EH (cell line): ENCODE measurements at places on chromosomes 5 and 9.

DNA sequence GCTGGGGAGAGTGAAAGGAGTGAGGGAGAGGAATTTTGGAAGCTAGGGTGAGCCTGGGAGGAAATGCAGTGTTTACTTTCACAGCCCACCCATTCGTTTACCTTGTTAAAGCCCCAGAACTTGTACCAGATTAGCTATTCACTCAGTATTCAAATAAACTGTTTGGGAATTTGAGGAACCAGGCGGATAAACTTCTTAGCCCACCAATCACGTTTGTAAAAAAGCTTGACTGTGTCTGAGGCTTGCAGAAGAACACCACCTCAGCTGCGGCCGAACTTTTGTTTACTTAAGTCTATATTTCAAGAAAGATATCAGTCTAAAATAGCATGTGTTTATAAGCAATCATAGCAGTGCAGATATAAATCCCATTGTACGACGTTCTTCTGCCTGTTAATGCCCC, 5.2 kb upstream of the TLE1 start:
- DNase-seq: no peak

- DNase-seq: peak; percentile 95
These were observed 99.0 kb upstream of the FBN2 start for GRCh38 chr5:128637031-128637430.

DNA sequence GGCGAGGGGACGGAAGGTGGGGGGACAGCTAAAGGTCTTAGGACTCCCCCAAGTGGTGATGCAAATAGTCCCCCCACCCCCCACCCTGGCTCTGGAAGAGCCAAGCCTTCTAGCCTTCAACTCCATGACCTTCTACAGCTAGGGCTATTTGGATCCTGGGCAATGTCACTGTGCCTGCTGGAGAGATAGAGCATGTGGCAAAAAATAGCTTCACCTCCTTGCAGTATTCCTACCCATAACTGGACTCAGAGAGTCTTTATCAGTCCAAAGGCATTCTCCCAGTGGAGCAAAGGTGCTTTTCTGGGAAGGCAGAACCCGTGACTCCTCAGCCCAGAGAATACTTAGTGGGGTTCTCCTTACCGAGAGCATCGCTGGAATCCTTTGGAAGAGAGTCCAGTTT, 48.9 kb upstream of the PPARGC1B start:
- no peak for DNase-seq

DNA sequence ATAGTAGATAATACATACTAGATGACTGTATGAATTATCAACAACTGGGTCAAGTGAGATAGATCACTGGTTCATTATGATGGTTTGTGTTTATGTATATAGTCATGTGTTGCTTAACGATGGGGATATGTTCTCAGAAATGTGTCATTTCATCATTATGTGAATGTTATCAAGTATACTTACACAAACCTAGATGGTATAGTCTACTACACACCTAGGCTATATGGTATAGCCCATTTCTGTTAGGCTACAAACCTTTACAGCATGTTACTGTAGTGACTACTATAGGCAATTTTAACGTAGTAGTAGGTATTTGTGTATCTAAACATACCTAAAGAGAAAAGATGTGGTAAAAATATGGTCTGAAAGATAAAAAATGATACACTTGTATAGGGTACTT, 31.0 kb downstream of the TMEM38B start:
- DNase-seq: no peak

- DNase-seq: peak; percentile 32
These were observed 145.9 kb downstream of the DROSHA start for GRCh38 chr5:31385774-31386537.

DNA sequence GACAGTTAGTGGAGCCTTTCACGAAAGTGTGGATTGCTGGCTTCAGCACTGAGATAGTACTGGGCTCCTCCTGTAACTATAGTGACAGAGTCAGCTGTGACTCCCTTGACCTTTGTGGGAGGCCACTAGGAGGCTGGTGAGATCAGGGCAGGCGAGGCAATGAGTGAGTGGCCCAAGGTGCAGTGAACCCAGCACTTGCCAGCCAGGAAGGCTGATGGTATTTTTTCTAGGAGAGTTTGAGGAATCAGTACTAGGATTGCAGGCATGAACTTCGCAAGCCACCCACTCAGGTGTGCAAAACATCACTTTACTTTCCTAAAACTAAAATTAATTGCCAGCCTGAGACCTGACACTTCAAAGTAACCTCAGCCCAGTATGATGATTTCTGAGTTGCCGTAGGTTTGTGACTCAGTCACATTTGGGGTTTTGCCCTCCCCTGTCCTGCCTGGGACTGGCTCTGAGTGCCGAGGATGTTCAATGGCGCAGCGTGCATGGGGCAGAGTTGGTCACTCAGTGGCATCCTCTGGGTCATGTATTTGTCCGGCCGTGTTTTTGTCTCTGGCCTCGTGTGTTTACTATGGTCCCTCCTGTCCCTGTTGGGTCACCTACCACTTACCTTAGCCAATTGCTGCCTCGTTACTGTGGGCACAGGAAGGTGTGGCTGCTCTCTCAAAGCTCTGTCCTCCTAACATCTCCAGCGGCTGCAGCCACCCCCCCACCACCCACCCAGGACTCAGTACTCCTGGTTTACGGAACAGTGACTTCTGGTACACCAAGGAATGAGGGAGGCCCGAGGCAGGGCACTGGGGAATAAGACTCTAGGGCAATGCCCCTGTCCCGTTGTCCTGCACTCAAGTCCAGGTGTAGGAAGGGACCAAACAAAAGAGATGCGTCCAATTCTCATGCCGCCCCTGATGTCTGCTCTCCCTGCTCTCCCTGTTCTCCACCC, 67.2 kb downstream of the IL31RA start:
- no peak for DNase-seq

DNA sequence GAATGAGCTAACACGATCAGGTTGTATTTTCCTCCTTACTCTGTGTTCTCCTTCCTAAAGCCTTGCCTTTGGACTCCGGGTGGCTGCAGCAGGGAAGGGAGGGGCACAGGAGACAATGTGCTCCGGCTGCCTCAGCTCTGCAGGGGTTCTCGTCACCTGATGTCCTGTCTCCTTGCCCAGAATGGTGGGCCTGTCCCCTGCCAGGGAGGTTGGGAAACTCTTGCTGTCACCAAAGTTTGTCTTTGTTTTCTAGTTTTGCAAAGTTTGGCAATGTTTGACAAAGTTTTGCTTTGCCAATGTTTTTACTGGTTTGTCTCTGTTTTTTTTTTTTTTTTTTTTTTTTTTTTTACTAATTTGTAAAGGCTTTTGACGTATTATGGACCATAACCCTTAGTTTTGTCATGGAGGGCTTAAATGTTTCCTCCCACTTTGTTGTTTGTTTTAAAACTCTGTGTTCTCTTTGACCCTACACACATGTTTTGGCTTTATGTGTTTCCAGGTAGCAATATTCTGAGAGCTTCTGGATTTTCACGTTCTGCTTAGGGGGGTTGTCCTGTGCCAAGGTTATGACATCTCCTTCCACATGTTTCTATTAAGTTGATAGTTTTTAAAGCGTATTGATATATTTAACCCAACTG, 49.3 kb downstream of the GADD45G start:
- no peak for DNase-seq

DNA sequence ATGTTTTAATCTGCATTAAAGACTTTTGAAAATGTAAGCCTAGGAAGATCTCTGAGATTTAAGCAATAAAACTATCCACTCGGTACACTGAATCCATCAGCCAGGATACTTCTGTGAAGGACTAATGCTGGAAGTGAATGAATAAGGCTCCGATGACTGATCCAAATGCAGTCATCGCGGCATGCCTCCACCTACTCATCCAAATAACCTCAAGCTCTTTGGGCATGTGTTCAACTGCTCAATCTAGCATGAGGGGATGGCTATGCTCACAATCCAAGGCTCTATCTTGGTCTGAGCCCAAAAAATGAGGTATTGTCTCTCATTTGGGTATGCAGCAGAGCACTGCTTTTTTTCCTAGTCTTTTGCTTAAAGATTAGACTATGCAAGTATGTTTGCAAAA, 19.2 kb downstream of the MARCHF3 start:
- DNase-seq: peak; percentile 91

DNA sequence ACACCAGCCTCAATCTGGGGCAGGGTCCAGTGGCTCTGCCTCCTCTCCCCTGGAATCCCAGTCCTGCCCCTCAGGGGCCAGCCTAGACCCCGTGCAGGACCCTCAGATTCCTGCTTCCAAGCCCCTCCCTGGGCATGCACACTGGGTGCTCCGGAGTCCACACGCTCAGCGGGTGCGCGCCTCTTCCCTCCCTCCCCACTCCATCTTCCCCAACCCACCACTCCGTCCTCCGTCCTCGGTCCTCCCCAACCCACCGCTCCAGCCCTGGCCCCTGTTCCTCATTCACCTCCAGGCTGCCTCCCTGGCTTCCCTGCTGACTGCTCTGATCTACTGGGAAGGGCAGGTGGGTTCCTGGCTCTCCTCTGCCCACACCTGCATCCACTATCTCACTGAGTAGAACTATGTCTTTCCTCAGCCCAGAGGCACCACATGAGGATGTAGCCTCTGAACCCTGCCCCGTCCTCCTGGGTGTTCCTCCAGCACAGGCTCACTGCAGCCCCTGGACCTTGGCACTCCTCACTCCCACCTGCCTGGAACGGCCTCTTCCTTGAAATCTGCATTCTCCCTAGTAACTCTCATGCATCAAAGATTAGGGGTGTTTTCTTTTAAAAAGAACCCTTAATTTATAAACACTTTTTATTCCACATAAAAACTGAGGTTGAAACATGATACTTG, 92.8 kb downstream of the CAMSAP1 start:
- DNase-seq: no peak

- no peak for DNase-seq
These were observed 13.0 kb upstream of the DAB2IP start for GRCh38 chr9:121638399-121638798.

- DNase-seq: peak; percentile 6
These were observed 9.5 kb downstream of the INVS start for GRCh38 chr9:100108559-100108958.

DNA sequence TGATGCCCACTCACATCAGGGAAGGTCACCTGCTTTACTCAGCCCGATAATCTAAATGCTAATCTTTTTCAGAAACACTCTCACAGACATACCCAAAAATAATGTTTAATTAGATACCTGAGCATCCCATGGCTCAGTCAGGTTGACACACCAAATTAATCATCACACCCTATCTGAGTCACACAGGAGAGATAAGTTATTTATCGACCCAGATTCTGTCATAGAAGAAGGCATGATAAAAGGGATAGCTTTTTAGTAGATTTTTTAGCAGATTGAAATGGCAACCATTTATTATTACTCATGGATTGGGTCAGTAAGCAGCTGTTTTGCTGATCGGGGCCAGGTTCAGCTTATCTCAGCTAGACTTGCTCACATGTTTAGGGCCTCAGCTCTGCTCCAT, 97.8 kb upstream of the TYRP1 start:
- no peak for DNase-seq

- no peak for DNase-seq
These were observed 114.3 kb upstream of the SARDH start for GRCh38 chr9:133852431-133852830.

GRCh38 chr5:103452666-103453065, 109.9 kb downstream of the NUDT12 start:
- peak; percentile 91 for DNase-seq

DNA sequence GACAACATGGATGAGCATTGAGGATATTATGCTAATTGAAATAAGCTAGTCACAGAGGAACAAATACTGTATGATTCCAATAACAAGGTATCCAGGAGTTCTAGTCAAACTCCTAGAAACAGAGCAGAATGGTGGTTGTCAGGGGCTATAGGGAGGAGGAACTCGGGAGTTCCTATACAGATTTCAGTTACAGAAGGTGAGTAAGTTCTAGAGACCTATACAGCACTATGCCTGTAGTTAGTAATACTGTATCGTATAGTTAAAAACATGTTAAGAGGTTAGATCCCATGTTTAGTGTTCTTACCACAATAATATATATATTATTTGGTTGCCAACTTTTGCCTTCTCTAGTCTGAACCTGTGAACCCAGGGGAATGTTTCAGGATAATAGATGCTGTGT, 7.9 kb upstream of the OXCT1 start:
- no peak for DNase-seq

DNA sequence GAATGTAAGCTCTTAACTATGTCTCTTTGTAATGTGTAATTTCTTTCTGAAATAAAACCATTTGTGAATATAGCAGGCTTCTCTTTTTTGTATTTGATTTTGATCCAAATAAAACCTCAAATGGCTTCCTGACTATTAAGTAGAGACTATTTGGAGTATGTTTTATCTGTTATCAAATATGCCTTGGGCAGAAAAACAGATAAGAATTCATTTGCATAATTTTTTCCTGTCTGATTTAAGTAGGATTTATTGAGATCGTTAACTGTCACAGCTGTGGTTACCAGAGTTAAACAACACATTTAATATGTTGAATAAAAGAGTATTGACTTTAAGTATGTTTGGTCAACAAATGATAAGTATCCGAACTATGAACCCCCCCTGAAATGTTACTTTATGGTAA, 104.9 kb downstream of the MELK start:
- DNase-seq: no peak

DNA sequence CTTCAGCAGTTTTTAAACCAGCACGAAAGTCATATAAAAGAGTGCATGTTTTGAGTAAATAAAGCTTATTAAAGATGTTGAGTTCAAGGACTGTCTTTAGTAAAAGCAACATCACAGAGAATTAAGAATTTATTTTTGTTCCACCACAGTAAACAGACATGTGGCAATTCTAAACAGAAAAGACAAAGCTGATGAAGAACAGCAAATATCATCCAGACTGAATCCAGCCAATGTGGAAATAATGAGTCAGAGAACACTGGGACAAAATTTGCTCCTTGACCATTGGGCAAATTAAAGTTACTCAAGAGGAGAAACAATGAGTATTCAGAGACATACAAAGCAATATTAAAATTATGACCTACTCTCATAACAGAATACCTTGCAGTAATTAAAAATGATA, 28.8 kb downstream of the OR2K2 start:
- peak; percentile 58 for DNase-seq

- peak; percentile 8 for DNase-seq
These were observed 117.8 kb upstream of the PTCH1 start for GRCh38 chr9:95634536-95634935.

DNA sequence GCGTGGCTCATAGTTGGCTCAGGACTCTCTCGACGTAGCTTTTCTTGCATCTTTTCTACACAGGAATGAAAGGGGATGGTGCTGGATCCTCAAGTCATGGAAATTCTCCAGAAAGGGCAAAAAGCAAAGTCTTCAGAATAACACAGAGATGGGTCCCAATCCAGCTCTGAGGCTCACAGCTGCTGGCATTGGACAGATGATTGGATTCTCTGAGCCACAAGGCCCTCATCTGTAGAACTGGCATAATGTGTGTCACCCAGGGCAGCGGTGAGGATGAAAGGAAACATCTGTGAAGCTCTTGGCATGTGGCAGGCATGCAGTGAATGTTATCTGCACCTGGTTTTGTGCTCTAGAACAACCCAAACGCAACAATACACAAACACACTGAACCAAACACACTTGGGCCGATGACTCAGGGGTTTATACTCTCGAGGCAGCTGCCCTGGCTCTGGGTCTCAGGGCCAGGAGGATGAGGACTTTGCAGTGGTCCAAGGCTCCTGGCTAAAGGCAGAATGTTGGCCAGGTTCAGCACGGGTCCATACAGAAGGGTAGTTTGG, 64.0 kb upstream of the UBTD2 start:
- no peak for DNase-seq

GRCh38 chr5:170268884-170269283, 28.7 kb downstream of the LCP2 start:
- DNase-seq: no peak
